ENCODE measurements at places on chromosomes 12 and 14. TPM values are rescaled to one million over a fixed set of nuclear protein-coding genes. Genes with fewer than 3 reads are reported as not detected.

PROX2 gene
- not detected for total RNA-seq

SLC25A47 gene
- total RNA-seq, result not detected

TRHDE gene
- total RNA-seq, result 40.4 TPM

AICDA gene
- total RNA-seq, result not detected

TRIM9 gene
- 28.5 TPM for total RNA-seq

- DNase-seq, result no peak
Observed at GRCh38 chr14:64953310-64953654, 10.7 kb upstream of the GPX2 start.

GRCh38 chr12:21852251-21852650, 77.7 kb upstream of the KCNJ8 start:
- no peak for DNase-seq

GRCh38 chr12:6302621-6303020, 7.9 kb upstream of the PLEKHG6 start:
- no peak for DNase-seq

DNA sequence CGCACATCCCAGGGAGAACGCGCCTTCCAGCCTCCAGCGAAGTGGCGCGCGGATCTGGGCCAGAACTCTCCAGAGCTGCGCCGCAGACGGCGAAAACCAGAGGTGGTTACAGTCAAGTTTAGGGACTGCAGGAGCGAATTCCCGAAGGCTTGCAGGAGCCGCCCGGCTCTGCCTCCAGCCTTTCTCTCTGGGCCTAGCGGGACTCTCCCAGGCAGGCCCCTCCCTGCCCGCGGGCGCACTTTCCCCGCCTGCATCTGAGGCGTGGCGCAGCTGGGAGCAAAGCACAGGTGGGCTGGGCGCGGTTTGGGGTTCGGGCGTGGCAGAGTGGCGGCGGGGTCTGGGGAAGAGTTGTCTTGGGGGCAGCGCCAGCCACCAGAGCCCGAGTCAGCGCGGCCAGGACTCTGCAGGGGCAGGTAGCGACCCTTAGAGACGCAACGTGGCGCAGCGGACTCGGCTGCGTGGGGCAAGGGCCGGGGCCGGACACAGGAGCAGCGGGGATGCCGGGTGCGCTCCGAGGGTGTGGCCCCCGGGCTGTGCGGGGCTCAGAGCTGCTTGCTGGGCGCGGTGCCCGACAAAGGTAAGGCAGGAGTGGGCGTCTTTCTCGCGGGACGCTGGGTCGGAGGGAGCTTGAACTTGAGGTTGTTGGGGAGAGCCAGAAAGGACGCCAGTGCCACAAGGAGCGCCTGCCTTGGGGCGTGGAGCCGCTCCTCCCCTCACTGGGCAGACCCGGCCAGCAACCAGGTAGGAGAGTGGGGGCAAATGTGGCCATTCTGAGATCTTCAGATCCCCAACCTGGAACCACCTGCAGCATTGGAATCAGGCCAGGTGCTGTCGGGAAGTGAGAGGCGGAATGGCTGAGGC, 1126.0 kb downstream of the AACS start:
- DNase-seq, result peak; percentile 30
